ENCODE measurements at places on chromosomes 1 and 21.

GRCh38 chr1:33818071-33818470, 45.8 kb upstream of the HMGB4 start:
- DNase-seq = no peak

- no peak for DNase-seq
Measured at GRCh38 chr1:109822749-109823542, 59.2 kb upstream of the EPS8L3 start.

GRCh38 chr1:26373281-26373680, 731 bp upstream of the ZNF683 start:
- DNase-seq = peak; percentile 22

GRCh38 chr1:198047913-198048312, 108.9 kb upstream of the NEK7 start:
- no peak for DNase-seq
